ENCODE measurements at places on chromosomes 1 and 21. TPM values are rescaled to one million over a fixed set of nuclear protein-coding genes. Genes with fewer than 3 reads are reported as not detected.

WNT3A gene
- total RNA-seq = not detected

ZNF648 gene
- total RNA-seq = not detected

PDC gene
- total RNA-seq = not detected

CLCNKB gene
- under 0.01 TPM for total RNA-seq

LCE1F gene
- not detected for total RNA-seq

UTS2 gene
- 0.26 TPM for total RNA-seq

SPRR2B gene
- total RNA-seq = not detected

PCNX2 gene
- total RNA-seq = 30.3 TPM

CACYBP gene
- 44.2 TPM for total RNA-seq

Measured in bronchial epithelial cell (primary cell).